ENCODE measurements at places on chromosomes 2 and 18. TPM values are rescaled to one million over a fixed set of nuclear protein-coding genes. Genes with fewer than 3 reads are reported as not detected.

The DNAJC5G gene
- polyA plus RNA-seq: 0.43 TPM

The C18orf32 gene
- polyA plus RNA-seq: 32.5 TPM

The ARHGAP15 gene
- 7.9 TPM for polyA plus RNA-seq

The ALPP gene
- 0.03 TPM for polyA plus RNA-seq

The FEV gene
- polyA plus RNA-seq: 0.78 TPM

DNA sequence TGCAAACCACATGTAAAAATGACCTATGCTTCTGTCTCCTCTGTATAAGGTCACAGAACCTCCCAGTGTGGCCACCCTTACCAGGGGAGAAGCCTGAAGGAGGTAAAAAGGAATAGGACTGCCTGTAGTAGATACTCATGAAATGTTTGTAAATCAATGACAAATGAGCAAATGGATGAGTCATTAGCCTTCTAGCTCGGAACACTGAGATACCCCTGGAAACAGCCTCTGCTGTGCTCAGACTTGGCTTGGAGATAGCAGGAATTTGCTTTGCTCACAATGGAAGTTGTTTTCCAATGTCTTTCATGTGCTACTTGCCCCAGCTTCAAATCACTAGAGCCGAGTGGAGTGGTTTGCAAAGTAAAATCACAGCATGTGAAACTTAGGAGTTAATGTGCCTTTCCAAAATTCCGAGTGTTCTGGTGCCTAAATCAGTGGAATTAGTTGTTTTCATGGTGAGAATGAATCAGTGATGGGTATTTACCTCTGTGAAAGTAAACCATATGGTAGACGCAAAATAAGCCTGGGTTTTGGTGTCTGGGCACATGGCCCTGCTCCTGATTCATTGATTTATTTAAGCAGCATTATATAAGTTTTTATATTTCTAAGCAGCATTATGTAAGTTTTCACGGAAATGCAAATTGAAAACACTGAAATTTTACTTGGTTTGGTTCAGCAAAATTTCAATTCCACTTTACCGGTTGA, 154.0 kb upstream of the MAP3K20 start:
- no peak for DNase-seq

GRCh38 chr2:240998706-240998994, 232 bp downstream of the SNED1 start:
- no peak for DNase-seq

DNA sequence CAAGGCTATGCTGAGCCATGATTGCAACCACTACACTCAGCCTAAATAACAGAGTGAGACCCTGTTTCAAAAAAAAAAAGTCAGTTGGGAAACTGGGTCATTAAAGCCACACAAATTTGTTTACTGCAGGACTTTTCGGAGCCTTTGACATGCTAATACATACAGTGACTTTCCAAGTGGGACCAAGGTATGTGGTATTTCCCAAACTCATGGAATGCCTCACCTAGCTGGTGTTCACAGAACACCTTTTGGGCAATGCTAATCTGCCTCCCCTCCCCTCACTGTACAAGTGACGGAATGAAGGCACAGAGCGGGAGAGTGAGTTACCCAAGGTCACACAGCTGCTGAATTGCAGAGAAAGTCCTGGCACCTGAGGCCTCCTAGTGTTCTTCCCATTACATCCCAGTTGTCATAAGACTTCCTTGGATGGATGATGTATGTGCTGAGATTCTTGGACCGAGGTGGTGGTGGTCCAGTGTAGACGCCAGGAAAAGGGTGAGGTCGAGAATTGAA, 30.7 kb downstream of the ATOH8 start:
- DNase-seq: no peak

DNA sequence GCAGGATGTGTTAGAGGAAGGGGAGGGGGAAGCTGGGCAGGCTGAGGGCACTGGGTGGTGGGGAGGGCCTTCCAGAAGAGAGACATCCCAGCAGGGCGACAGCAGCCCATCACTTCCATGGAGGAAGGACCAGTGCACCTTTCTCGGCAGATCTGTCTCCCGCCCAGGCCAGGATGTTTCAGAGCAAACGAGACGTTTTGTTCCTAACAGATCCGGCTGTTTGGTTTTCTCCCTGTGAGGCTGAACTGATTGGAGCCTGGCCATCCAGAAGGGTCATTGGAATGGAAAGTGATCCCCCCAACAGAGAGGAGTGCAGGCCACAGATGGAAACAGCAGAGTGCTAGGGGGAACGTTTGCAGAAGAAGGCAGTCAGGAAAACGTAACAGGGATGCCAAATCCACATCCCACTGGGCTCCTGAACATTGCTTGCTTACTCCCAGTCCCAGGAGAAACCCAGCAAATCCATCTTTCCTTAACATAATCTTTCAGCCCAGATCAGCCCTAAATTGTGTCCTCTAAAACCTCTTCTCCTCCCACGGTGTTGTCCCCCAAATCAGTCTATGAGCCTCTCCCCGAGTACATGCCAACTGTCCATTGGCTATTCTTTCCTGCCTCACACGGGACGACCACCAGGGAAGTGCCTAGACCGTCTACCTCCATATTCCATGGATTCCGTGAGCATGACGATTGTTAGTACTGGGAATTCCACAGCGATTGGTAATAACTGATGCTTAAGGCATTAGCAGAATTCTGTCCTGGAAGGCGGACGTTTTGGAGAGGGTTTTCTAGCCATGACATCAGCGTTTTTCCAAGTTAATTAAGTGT, 126.8 kb downstream of the SEPTIN10 start:
- no peak for DNase-seq

DNA sequence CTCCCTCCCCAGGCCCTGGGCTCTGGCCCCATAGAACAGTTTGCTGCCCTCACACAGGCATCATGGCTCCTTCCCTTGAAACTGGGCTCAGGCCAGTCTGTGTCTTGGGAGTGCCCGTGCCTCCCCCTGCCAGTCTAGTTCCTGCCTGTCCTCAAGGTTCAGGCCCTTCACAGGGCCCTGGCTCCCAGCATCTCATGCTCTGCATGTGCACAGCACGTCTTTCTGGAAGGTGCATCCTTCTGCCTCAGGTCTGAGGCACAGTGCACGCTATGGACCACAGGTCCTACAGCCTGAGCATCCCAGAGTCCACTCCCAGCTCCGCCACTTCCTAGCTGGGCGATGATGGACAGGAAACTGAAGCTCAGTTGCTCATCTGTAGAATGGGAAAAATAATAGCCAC, 35.6 kb upstream of the FOSL2 start:
- no peak for DNase-seq

The FOXD4L1 gene
- polyA plus RNA-seq: 0.73 TPM

The DSG4 gene
- polyA plus RNA-seq: not detected

GRCh38 chr18:53796040-53796729, 428.3 kb downstream of the MBD2 start:
- no peak for DNase-seq

The INSIG2 gene
- 11.0 TPM for polyA plus RNA-seq

The G6PC2 gene
- not detected for polyA plus RNA-seq

DNA sequence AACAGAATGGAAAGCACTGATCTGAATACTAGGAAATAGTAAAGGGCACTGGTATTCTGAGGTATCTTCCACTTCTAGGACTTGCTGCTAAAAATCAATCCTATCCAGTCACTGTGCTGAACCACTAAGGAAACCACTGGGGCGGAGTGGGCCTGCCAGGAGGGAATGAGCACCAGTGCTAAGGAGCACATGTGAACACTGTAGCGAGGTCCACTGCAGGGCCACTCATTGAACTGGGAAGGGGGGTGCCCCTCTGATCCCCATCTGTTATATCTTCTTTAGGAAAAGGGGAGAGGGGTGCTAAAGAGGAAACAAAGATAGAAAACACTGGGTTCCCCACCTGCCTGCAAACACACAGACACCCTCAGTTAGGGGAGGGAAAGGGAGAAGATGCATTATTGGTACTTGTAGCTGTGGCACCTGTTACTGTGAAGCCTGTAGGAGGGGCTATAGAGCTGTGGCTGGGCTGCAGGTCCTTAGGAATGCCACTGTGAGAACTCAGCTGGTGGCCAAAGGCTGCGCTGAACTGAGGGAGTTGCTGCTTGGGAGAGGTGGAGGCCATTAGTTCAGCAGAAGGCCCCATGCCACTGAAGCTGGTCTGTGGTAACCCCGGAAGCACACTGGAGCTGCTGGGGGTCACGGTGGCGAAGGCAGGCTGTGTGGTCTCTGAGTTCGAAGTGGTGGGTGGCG, 81.8 kb downstream of the INO80D start:
- peak; percentile 19 for DNase-seq

The SPATA3 gene
- polyA plus RNA-seq: not detected

- DNase-seq: no peak
Observed at GRCh38 chr2:216205486-216205885, 96.3 kb downstream of the XRCC5 start.

The RNF125 gene
- 0.04 TPM for polyA plus RNA-seq

GRCh38 chr2:212145121-212145520, 393.5 kb downstream of the ERBB4 start:
- no peak for DNase-seq

- no peak for DNase-seq
Observed at GRCh38 chr2:10844097-10844496, 31.5 kb upstream of the PDIA6 start.

The OR6B2 gene
- polyA plus RNA-seq: not detected

DNA sequence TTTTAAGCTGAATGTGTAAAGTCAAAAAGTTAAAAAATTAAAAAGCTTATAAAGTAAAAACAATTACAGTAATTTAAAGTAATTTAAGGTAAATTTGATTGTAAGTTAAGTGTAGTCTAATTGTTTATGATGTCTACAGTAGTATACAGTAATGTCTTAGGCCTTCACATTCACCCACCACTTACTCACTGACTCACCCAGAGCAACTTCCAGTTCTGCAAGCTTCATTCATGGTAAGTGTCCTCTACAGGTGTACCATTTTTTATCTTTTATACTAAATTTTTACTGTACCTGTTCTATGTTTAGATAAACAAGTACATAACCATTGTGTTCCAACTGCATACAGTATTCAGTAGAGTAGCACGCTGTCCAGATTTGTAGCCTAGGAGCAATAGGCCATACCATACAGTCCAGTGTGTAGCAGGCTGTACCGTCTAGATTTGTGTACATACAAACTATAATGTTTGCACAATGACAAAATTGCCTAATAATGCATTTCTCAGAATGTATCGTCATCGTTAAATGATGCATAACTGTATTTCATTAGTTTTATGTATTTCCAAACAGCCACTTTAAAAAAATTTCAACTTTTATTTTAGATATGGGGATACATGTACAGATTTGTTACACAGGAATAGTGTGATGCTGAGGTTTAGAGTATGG, 319.3 kb downstream of the DYSF start:
- no peak for DNase-seq

DNA sequence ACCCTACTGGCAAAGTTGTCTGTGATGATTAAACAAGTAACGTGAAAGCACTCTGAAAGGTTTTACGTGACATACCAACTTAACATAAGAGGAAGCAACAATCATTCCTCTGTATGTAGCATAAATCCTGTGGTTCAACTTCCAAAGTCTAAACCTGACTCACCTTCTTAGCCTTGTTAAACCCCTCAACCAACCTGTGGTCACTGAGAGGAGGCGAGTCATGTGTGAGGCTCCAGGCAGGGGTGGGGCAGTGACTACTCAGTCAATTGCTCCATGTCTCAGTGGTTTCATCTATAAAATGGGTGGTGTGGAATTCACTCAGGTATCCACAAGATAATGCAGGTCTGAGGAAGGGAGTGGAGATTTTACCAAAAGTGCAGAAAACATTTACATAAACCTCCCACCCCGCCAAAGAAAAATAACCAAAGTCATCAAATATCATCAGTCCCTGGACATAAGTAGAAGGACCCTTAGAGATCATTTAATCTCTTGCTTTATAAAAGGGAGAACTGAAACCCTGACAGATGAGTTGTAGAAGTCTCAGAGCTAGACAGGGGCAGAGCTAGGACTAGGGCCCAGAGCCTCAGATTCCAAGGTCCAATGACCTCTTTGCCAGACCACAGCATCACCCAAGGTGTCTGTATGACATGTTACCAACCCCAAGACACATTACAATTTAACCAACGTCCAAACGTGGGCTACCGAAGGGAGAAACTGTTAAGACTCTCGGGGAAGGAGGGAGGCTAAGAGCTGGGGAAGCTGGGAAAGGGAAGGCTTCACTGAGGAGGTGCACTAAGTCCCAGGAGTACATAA, 3.7 kb upstream of the PCBP1 start:
- DNase-seq: peak; percentile 50

The CPLX4 gene
- not detected for polyA plus RNA-seq

- DNase-seq: no peak
Observed at GRCh38 chr2:44510246-44510645, 148.5 kb downstream of the CAMKMT start.

GRCh38 chr2:155377266-155377680, 678.8 kb downstream of the KCNJ3 start:
- DNase-seq: peak; percentile 15

DNA sequence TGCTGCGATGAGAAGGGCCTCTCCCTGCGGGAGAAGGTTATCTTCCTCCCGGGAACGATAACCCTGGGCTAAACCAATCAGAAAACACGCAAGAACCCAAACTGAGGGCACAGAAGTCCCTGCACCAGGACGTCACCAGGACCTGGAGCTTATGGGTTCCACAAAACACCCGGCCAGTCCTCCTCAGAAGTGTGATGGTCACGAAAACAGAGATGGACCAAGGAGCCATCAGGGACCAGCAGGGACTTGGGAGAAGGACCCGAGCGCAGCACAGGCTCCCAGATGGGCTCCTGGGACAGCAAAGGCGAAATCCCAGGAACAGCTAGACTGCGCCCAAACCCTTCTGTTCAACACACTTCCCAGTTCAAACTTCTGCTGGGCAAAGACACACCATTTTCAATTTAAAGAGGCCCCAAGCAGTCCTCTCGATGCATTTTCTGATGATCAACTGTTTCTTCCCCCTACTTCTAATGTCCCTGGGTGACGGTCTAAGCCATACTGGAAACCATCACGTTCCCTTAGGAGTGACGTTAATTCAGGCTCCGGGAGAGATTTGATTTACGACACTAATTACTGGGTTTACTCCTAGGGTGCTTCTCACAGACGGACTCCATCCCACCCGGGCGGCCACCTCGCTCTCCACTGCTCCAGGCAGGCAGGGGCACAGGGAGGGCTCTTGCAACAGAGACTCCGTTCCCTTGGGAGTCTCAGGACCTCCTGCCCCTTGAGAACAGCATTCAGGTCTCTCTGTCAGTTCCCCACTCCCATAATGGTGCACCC, 29.2 kb downstream of the ZNF516 start:
- DNase-seq: no peak

DNA sequence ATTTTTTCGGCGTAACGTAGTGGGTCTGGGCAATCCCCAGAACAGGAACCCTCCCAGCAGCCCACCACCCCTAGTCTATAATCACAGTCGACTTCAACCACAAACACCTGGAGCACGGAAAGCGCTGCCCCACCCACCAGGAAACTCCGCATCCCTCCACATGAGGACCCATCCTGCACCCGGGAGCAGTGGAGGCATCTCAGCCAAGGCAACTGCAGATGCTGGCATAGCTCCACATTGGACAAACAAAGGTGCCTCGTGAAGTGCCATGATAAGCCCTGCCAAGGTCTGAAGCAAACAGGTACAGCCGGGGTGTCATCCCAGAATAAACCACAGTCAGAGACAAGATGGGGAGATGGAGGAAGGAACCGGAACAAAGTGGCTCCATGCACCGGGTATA, 24.3 kb upstream of the COPS8 start:
- DNase-seq: no peak

Measured in K562 (cell line).